ENCODE measurements at places on chromosomes 1 and 21.

GRCh38 chr21:42401154-42401553 is 2.5 kb upstream of the UBASH3A start:
- H3K36me3 ChIP-seq: no peaks in the 10 kb centered on the region
- no peak overlapping the region for H3K27ac ChIP-seq
- no peaks in the 10 kb centered on the region for H3K4me1 ChIP-seq

DNA sequence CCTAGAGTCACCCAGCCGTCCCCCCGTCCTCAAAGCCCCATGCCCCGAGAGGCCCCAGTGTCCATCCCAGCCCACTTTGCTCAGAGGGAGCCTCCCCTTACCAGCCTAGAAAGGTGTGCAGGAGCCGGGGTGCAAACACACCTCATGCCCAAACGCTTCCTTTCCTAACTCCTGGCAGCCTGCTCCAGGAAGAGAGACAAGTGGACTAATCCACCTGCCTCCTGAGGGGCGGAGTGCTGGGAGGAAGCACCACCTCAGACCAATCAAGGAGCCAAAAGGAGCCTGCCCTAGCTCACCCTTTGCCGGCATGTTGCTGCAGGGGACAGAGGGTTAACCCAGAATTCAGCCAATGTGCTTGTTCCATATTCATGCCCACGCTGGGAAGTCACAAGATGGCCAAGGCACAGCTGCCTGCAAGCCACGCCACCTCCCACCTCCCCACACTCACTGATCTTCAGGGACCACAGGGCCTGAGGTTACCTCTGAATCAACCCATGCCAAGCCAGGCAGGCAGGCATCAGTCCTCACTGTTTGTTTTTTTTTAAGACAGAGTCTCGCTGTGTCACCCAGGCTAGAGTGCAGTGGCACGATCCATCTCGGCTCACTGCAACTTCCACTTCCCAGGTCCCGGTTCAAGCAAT is 27.8 kb downstream of the PLEKHA6 start:
- no peaks in the 10 kb centered on the region for H3K27me3 ChIP-seq
- H3K36me3 ChIP-seq: no peaks in the 10 kb centered on the region
- H3K4me1 ChIP-seq: peaks cover 5% of the 10 kb centered on the region
- H3K27ac ChIP-seq: no peak overlapping the region
- no peak overlapping the region for H3K4me3 ChIP-seq
- DNase-seq: no peak

GRCh38 chr1:15406614-15407559 is 2.8 kb upstream of the EFHD2 start:
- H3K36me3 ChIP-seq: no peaks in the 10 kb centered on the region
- H3K27me3 ChIP-seq: peaks cover 2% of the 10 kb centered on the region
- peaks cover 8% of the 10 kb centered on the region for H3K4me1 ChIP-seq

DNA sequence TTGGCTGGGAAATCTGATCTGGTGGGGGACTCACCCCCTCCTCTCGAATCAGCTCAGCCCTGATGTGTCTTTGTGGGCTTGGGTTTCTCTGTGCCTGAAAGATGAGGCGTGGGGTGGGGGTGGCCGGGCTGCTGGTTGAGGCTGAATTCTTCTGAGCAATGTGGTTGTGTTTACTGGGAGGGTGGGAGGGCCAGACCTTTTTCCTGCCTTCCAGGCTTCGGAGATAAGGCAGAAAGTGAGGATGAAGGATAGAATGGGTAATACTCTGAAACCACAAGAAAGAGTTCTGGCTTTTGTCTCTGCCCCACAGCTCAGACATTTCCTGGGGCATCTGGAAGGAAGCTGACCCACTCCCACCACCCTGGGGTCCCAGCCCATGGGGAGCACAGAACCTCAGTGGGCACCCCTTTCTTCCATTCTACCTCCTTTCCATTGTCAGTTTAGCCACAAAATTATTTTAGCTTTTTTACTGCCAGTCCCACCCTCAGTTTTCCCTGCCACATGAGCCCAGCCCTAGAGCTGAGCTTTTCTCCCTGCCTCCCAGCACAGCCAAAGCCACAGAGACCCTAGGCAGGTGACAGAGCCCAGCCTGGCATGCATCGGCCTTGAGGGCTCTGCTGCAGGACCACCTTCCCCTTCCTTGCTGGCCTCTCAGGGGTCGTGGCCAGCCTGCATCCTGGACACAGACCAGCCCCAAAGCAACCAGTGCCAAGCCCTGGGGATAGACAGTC is 11.2 kb downstream of the ALX3 start:
- no peaks in the 10 kb centered on the region for H3K4me1 ChIP-seq
- H3K4me3 ChIP-seq: no peak overlapping the region
